GM04503 (cell line): ENCODE measurements at places on chromosomes 2 and 18.

GRCh38 chr2:201909961-201910361, 103.6 kb downstream of the CDK15 start:
- DNase-seq: no peak

- no peak for DNase-seq
These were observed 205.8 kb upstream of the SMAD2 start for GRCh38 chr18:48136051-48136826.

DNA sequence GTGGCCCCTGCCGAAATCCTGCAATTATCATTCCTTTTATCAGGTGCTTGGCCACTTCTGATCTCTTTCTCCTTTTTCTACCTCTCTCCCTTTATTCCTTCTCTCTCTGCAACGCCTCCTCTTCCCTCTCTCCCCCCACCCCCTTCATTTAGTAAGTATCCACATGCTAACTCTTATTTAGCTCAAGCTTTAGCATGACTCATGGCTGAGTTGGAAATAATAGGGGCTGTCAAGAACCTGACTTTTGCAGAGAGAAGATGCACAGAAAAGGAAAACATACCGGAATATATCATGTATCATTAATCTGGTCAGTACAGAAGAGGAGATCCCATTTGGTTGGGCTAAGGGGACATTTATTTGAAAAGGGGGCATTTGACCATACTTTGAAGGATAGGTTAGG, 33.1 kb downstream of the FAM171B start:
- no peak for DNase-seq

DNA sequence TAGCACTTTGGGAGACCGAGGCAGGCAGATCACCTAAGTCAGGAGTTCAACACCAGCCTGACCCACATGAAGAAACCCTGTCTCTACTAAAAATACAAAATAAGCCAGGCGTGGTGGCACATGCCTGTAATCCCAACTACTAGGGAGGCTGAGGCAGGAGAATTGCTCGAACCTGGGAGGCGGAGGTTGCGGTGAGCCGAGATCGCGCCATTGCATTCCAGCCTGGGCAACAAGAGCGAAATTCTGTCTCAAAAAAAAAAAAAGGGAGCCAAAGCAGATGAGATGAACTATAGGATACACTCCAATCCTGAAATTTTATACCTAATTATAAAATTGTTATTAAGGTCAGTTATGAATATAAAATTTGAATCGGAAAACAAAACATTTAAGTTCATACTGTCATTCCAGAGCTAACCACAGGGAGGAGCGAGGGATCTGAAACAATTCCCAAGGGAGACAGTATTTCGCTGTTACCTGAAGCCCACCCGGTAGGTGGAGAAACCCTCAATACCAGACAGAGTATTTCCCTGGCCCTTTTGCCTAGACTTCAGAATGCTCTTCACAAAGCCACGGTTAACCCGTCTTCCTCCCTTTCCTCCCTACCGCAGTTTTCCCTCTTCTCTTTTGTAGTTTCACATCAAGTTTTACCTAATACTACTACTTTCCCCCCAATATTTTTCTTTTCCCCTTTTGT, 1.4 kb downstream of the PPM1G start:
- DNase-seq: no peak
